ENCODE measurements at places on chromosomes 12 and 14.

DNA sequence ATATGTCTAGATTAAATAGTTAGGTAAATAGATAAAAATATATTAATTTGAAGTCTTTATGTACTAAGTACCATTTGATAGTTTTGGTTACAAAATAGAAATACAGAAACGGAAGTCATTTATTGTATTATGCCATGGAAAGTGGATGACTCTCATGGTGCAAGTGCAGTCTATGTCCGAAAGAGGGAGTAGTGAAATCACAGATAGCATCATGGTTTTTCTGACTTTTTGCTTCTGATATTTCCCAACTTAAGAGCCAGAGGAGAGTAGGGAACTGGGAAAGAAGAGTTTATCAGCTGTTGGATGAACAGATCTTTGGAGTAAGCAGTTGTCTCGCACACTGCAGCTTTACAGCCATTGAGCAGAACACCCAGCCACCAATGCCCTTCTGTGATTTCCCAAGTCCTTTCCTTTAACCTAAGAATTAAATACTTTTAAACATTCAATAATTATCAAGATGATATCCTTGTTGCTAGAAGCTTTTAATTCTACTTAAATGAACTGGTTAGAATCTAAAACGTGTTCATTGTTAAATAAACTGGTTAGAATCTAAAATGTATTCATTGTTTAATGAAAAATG lies 18.4 kb upstream of the SRGAP1 start:
- DNase-seq: no peak

DNA sequence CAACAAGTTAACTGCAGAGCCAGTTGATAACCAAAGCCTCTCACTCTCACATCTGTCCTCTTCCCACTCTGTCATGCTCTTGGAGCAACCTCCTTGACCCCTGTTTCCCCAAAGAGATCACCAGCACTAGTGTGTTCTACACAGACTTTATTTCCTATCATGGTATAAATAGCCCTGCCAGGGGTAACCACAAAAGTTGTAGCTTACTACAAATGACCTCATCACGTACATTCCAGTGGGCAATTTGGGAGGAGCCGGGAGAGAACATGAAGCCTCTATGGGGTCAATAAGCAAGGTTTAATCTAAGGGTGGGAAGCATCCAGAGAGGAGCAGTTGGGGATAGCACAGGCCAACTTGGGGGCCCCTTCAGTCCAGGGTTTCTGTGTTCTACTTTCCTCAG lies 186.5 kb downstream of the KCNA5 start:
- DNase-seq: no peak

GRCh38 chr12:47615711-47616110 lies 90.1 kb downstream of the RPAP3 start:
- DNase-seq: no peak

DNA sequence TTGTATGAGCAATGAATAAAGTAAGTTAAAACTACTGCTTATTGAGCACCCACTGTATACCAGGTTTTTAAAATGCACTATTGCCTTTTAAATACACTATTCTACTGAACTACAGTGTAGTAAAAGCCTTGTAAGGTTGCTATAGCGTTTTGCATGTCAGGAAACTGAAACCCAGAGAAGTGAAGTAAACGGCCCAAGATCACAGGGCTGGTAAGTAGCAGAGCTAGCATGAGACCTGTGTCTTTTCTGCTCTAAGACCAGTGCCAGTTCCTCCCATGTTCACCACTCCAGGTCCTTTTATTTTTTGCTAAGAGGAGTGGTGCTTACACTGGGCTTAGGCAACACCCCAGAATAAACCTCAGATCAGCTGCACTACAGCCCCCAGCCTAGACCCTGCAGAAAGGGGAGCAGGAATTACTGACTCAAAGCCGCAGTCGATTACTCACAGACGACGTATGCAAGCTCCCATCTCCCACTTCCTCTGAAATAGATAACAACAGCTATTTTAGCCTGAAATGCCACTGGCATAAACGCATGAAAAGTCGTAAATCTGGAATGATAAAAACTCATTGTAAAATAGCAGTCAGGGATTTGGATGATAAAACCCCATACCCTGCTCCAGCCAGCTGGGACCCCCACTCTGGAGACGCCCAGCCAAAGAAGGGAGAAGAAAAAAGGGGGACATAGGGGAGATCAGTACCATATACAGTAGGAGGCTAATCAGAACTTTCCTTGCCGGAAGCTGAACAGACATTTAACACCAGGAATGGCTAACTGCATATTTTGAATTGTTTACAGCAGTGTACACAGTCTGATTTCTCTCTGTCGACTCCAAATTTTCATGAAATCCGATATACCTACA lies 108.3 kb downstream of the NUAK1 start:
- DNase-seq: peak; percentile 5

DNA sequence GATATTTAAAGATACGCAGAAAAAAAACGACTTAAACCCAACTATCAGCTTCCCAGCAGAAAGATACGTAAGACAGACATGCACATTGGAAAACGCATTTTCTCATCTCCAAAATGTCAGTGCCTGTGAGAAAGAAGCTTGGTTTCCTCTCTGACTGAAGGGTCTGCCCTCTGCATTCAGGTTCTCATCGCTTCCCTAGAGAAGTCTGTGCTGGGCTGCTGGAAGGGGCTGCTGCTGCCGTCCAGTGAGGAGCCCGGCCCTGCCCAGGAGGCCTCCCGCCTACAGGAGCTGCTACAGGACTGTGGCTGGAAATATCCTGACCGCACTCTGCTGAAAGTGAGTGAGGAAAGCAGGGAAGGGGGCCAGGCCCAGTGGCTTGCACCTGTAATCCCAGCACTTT lies 4.7 kb upstream of the PFDN5 start:
- no peak for DNase-seq

DNA sequence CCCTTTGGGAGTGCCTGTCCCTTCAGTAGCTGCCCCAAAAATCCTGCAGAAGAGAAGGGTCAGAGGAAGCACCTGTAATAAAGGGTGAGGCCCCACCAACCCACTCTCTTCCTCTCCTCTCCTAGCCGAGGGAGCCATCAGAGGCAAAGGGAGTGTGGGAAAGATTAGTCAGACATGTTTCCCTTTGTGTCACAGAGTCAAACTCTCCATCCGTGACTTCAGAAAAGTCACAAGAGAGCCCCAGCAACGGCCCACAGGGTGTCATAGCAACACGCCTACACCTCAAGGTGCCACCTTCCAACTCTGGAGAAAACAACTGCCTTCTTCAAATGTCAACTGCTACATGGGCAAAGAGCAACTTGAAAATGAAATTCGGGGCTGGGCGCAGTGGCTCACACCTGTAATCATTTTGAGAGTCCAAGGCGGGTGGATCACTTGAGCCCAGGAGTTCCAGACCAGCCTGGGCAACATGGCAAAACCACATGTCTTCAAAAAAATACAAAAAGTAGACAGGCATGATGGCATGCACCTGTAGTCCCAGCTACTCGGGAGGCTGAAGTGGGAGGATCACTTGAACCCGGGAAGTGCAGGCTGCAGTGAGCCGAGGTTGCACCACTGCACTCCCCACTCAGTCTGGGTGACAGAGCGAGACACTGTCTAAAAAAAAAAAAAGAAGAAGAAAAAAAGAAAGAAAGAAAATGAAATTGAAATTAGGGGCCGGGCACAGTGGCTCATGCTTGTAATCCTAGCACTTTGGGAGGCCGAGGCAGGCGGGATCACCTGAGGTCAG lies 17.7 kb upstream of the CD27 start:
- peak; percentile 93 for DNase-seq
